ENCODE measurements at places on chromosomes 1 and 21. TPM values are rescaled to one million over a fixed set of nuclear protein-coding genes. Genes with fewer than 3 reads are reported as not detected.

Gene NLRP3
- 3.1 TPM for total RNA-seq

Gene INTS3
- 41.4 TPM for total RNA-seq

- no peak for DNase-seq
These were observed 54.9 kb upstream of the ENAH start for GRCh38 chr1:225707824-225708223.

- DNase-seq = peak; percentile 46
These were observed 5.7 kb downstream of the SLC9A1 start for GRCh38 chr1:27149084-27149761.

DNA sequence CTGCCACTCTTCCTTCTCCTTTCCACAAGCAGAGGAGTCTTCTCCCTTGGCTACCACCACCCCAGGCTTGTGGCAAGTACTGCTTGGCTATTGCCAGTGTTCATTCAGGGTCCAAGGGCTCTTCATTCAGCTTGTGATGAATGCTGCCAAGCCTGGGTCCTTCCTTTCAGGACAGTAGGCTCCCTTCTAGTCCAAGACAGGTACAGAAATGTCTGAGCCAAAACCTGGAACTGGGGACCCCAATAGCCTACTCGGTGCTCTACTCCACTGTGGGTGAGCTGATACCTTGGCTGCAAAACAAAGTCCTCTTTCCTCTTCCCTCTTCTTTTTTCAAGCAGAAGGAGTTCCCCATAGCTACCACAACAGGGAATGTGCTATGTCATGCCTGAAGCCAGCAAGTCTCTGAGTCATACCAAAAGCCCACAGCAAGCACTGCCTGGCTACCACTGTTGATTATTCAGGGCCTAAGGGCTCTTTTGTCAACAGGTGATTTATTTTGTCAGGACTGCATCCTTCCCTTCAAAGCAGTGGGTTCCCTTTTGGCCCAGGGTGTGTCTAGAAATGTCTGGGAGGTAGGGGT is 268.9 kb downstream of the HHAT start:
- DNase-seq = no peak

GRCh38 chr21:33901412-33902288 is 14.0 kb downstream of the ATP5PO start:
- DNase-seq = no peak

GRCh38 chr1:153190373-153190772 is 12.9 kb upstream of the LELP1 start:
- DNase-seq = no peak

DNA sequence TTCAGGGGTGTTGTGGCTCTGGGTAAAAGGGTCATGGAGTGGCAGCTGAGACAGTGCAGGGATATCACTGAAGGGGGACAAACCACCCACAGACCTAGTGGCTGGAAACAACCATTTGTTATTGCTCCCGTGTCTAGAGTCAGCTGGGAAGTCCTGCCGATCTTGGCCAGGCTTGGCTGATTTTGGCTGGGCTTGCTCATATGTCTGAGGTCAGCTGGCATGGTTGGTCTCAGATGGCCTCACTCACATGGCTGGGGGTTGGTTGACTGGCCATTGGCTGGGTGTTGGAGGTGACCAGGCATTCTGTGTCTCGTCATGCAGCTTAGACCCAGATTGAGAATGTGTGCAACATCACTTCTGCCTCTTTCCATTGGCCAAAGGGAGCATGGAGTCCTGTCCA is 203.8 kb upstream of the POU3F1 start:
- no peak for DNase-seq

Gene CHAF1B
- total RNA-seq = 1.9 TPM

Gene SCCPDH
- 22.7 TPM for total RNA-seq

Gene FH
- 45.0 TPM for total RNA-seq

Gene TAL1
- 8.7 TPM for total RNA-seq

DNA sequence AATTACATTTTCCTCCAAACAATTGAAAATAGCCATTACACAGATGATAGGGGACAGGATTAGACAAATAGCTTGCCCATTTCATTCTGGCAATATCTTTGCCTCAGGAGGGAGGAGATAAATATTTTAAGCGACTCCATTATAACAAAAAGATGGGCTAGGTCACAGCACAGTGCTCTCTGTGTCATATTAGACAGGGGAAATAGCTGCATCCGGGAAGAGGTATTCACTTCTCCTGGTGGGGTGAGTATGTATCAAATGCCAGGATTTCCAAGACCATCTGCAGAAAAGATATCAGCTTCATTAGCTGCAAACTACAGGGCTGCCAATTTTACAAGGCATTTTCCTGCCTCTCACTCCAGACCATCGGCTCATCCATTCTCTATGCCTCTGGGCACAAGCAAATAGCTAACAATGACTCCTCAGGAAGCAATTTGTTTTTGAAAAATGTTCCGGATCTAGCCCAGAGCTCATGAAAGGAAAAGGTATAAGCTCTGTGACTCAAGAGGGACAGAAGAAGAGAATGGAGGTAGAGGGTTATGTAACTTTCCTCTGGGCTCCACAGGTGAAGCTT is 41.9 kb upstream of the ANGPTL7 start:
- DNase-seq = no peak

Gene FCRL2
- total RNA-seq = not detected

GRCh38 chr21:14559102-14559501 is 13.0 kb upstream of the SAMSN1 start:
- DNase-seq = no peak

Gene TMEM61
- total RNA-seq = 3.0 TPM

Gene FCRL4
- total RNA-seq = not detected

- no peak for DNase-seq
These were observed 978.3 kb upstream of the B3GALT2 start for GRCh38 chr1:194164755-194165154.

Data from posterior vena cava (tissue), 2 donors.